Progenitor cell of endocrine pancreas (in vitro differentiated cells): ENCODE measurements at places on chromosomes 2 and 18.

- no peak for DNase-seq
Observed at GRCh38 chr2:45000921-45001868, 8.1 kb downstream of the SIX2 start.

DNA sequence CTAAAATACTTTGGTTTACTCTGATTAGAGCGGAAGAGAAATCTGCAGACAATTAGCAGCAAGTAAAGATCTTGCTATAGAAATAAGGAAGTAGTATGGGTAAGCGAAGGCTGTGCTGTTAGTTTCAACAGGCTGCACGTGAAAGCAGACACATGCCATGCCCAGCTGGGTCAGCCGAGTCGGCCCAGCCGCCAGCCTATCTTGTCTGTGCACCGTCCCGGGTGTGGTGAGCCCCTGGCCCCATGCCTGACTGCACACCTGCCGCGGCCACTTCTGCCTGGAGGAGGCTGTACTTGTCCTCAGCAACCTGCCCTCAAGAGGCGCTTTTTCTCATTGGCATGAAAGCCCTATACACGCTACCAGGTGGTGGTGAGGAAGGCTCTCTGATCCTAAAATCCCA is 185.5 kb downstream of the SEPTIN10 start:
- no peak for DNase-seq

DNA sequence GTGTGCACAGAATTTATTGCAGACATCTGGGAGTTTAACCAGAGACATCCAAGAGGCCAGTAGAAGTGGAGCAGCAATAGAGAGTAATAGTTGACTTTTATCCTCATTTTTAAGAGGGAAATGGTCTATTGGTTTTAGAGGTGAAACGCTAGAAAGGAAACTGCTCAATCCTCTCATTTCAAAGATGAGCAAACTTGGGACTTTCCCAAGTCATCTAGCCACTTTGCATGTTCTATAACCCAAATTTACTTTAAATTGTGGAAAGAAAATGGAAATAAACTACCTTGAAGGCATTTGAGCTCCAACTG is 601.7 kb downstream of the ARHGAP15 start:
- DNase-seq, result no peak

DNA sequence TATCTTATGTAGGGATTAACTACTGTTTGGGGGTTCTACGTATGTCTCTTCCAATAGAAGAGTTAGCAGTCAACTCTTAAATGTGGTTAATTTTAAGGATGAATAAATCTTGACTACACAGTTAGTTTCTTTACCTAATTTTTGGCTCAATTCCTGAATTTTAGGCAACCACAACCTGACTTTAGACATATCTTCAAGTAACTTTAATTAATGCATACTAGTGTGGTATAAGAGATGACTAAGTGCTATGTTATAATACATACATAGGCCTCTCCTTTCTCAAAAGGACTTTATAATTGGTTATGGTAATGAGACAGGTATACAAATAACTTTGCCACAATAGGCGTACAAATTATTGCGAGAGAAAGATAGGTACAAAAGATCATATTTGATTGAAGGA is 312.0 kb downstream of the IRS1 start:
- DNase-seq, result no peak

GRCh38 chr2:46569061-46569560 is 89.7 kb downstream of the TMEM247 start:
- DNase-seq, result no peak

GRCh38 chr2:119134775-119135174 is 23.8 kb downstream of the C1QL2 start:
- DNase-seq, result no peak

DNA sequence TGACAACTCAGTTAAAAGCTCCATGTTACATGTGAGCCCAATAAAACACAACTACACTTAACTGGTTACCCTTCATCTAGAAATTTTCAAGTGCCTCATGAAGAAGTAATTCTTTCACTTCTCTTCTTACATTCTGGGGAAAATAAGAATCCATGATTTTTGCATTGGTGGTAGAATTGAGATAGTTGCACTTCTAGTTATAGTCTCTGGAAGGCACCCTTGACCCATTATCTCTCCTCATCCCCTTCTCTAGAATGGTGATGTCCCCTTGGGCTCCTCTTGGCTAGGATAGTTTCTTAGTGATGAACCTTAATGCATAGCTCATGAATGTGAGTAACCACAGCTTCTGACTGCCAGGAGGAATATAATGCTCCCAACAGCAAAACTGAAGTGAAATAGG is 3.6 kb downstream of the LGALSL start:
- DNase-seq, result no peak

DNA sequence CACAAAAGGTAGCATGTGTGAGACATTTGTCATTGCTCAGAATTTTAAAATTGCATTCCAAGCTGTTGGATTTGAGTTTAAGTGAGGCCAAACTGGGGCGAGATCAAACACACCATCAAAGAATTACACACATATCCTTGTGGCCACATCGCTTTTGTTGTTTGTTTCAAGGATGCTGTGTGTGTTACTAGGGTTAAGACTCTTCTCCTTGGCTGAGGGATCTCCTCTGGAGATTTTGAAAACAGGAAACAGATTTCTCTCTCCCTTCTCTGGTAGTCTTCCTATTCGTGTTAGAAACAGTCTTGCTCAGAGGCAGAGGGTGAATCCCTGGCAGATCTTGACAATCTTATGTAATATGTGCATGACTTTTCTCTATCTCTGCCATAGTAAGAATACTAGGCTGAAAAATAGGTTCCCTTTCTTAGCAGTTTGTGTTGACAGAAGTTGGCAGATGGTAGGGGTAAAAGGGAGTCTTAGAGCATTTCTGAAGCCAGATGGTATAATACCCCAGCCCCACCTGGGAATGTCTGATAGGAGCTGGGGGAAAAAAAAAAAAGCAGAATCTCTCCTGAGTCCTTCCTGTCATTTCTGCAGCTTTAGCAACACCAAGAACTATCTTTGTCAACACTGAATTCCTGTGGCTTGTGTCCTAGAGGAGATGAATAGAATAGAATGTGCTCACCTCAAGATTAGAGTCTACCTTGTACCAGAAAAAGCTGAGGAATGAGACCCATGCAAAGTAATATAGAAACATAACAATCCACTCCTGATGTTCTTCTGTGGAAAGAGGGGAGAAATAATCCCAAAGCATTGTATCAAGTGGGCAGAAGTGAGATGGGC is 101.8 kb downstream of the XRCC5 start:
- no peak for DNase-seq

DNA sequence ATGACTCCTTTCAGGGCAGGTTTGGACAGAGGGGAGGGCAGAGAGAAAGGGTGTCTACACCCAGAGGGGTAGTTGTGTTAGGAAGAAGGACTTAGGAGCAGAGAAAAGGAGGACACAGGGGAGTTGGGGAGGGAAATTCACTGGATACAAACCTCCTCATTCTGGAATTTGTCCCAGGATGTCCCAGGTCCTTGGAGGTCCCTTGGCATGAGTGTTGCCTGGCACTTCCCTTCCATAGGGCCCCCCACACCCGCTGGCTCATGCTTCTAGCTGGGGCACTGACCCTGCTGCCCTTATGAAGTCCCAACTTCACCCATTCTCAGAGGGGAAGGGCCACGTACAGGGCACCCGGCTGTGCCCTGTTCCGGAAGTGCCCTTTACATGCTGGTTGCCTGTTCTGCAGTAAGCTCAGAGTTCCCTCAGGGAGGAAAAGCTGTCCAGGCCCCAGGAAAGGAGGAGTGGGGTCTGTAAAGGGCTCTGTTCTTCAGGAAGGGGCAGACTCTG is 93.6 kb upstream of the SMAD2 start:
- DNase-seq, result no peak

DNA sequence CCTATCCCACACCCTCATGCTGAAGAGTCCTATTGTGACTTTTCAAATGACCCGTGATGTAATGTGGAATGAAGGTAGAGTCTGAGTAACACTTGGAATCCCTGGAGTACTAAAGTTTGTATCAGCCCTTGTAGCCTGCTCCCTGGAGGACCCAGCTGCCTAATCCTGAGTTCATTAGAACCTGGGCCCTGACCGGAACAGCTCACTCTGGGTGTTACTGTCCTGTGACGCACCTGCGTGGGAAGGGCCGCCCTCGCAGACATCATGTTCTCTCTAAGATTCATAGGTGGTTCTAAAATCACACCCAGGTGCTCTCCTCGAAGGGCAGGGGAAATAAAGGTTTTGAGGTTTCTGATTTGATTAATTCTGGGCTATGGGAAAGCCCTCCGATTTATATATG is 62.3 kb downstream of the NCK2 start:
- no peak for DNase-seq

GRCh38 chr2:190036071-190036470 is 26.5 kb downstream of the MSTN start:
- DNase-seq, result no peak

DNA sequence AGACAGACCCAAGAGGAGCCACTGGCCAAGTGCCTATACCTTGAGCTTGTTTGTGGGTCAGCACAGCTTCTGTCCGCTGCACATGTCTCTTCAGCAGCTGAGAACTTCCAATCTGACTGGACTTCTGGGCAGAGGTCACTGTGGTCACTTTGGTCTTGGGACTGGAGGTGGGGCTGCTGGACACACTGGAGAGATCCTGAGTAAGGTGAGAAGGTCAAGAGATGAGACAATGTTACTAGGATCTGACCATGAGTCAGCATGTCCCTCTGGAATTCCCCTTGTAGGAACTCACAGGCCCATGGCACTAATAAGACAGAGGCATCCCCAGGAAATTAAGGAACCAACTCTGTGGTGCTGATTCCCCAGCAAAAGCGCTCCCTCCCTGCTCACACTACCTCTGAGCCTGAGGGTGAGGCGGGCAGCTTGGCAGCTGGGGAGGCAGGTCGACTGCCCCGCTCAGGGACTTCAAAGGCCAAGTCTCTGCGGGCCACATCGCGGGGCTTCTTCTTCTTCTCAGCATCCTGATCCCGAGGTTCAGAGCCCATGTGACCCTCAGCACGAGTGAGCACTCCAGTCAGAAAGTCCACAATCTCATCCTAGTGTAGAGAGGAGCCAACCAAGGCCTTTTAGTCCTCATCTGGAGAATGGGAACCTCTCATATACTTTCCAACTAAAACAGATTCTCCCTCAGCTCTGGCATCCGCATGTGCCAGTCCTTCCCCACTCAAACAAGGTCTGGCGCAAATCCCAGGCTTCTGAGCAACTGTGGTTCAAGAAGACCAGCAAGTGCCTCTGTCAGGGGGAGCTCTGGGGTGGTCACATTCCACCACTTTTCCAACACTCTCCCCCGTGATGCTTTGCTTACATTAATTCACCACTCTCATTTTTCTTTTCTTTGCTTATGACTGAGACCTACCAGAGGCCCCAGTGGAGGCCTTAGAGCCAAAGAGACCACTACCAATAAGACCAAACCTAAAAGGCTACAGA is 29.4 kb downstream of the KANSL3 start:
- no peak for DNase-seq

DNA sequence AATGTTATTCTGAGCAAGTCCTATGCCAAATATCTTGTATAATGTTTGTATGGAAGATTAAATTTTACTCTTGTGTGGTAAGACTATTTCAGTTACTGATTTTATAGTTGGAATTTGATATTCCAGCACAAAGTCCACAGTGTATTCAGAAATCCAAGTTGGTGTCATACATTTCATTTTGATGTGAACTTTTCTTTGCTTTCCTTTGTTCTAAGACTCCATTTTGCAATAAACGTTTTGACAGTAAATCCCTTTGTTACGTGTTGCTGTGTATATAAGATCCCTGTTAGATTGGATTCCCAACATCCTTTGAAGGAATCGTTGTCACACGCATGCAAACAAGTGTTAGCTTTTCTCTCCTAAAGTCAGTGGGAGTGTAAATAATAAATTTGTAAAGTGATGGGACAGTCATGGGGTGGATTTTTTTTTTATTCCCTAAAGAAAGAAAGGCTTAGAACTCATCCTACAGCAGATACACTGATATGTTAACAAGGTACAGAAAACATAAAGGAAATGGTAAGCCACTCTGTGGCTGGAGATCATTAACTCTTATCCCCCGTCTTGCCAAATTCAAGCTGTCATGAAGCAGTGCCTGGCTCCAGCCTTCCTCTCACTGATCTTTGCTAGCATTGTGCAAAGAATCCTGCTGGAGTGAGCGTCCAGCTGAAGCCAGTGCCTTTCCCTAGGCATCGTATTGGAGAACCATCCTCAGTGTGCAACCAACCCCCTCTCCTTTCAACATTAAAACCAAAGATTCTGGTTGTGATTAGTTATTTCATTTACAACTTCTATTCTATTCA is 127.6 kb upstream of the CDCA7 start:
- DNase-seq, result no peak

GRCh38 chr2:240573071-240573515 is 4.8 kb downstream of the RNPEPL1 start:
- no peak for DNase-seq

DNA sequence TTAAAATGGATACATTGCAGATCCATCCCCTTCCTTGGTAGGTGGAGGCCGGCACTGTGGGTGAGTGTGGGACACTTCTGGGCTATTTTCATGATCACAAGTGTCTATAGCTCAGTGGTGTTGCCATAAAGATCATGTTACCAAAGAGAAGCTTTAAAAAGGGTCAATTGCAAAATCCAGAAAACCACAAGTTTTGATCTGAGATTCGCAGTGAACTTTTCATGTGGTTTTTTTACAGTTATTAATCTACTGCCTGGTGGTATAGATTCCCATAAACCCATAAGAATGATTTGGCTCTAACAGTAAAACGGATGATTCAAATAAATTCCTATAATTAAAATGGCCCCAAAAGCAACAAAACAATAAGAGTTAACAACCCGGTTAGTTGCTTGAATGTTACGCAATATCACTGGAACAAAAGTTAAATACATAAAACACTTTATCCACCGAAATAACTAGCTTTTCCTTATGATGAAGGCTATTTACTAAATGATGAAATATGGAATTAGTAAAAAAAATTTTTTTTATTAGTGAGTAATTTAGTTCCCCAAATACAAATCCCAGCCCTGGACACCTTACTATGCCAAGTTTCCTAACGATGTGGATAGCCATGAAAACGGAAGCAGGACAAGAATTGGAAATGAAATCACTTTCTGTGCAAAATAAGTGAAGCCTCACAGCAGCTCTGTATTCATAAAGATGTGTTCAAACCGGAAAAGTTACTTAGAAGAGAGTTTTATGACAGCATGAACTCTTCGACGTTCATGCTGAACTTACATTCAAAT is 95.6 kb upstream of the THOC1 start:
- no peak for DNase-seq

DNA sequence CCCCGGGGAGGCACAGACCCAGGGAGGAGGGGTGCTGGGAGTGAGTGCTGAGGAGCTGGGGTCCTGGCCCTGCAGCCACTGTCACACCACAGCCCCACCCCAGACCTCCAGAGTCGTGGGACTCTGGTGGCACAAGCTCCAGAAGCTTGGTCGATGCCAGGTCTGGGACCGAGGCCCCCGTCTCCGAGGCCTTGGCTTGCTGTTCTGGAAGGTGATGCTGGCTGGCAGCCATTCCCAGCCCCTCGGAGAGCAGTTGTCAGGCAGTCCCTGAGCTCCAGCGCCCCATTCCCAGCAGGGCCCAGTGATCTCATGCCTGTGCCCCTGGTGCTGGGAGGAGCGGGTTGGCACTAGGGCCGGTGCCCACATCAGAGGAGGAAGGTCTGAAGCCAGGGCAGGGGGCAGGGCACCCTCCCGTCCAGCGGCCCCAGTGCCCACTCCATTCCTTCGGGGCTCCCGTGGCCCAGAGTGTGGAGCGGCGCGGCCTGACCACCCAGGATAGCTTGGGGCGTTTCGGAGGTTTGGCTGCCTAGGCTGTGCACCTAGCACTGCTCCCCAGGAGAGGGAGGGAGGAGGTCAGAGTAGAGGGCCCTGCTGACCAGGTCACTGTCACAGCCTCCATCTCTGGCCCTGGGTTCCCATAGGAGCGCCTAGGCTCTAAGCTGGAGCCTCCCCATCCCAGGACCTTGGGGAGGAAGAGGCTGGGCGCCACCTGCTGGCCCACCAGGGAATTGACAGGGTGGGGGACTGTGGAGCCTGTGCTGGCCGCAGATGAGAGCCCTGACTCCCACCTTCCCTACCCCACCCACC is 16.8 kb upstream of the ALPI start:
- no peak for DNase-seq

- no peak for DNase-seq
Observed at GRCh38 chr2:133787207-133787606, 218.9 kb upstream of the NCKAP5 start.
